ENCODE measurements at places on chromosomes 12 and 14.
A peak's percentile ranks its signal among the peaks of the same experiment; 100 is the strongest.

- no peak for DNase-seq
Measured at GRCh38 chr14:74977901-74978385, 22.5 kb upstream of the PGF start.

DNA sequence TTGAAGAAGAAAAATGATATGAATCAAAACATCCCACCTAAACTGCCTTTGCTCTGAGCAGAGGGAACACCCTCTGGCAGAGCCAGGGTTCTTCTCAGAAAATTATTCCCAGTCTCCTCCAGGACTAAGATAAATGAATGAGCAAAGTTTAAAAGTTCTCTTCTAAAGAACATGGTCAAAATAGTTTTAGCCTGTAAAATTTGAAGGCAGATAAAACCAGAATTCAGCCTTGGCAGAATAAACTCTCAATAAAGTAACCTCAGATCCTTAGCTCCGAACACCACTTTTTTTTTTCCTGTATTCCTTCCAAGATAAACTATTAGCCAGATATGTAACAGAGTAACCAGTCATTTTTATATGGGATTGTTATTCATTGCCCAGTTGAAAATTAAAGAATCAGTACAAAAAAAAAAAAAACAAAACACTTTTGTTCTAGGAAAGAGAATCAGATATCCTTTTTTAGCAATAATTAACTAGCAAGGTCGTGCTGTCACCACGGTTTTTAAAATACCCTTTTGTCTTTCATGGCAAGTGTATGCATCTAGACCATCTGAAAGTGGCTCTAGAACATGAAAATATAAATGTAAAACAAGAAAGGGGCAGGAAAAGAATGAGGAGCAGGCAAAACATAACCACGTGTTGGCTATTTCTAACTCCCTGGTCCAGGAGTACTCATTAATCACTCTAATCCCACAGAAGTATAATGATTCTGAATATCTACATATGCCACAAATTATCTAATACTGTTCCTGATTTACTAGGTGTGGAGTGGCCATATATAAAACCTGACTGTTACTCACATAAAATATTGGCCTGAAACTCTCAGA lies 60.8 kb downstream of the CAPZA3 start:
- DNase-seq, result no peak

GRCh38 chr12:117380083-117380482 lies 18.7 kb upstream of the NOS1 start:
- no peak for DNase-seq

GRCh38 chr14:45038865-45039264 lies 45.1 kb upstream of the PRPF39 start:
- no peak for DNase-seq

- no peak for DNase-seq
Measured at GRCh38 chr14:104931771-104932675, 7.3 kb downstream of the PLD4 start.

- peak; percentile 20 for DNase-seq
Measured at GRCh38 chr12:30985814-30986452, 59.4 kb downstream of the TSPAN11 start.

- DNase-seq, result no peak
Measured at GRCh38 chr12:88310069-88310468, 168.0 kb downstream of the TMTC3 start.

GRCh38 chr12:65876161-65876560 lies 51.9 kb downstream of the HMGA2 start:
- DNase-seq, result no peak

Data from stimulated activated CD4-positive, alpha-beta T cell treated with anti-CD3 and anti-CD28 coated beads, Interleukin-12 subunit alpha, Interleukin-12 subunit beta, amount 100 ng/mL, for 24 hours (primary cell).